Stimulated activated CD4-positive, alpha-beta T cell treated with anti-CD3 and anti-CD28 coated beads, TNF-alpha, amount 100 ng/mL, for 4 hours (primary cell): ENCODE measurements at places on chromosomes 3 and 15.
A peak's percentile ranks its signal among the peaks of the same experiment; 100 is the strongest.

GRCh38 chr15:56034514-56034913, 41.1 kb upstream of the NEDD4 start:
- DNase-seq, result no peak

GRCh38 chr15:94282269-94283250, 51.2 kb downstream of the MCTP2 start:
- no peak for DNase-seq

GRCh38 chr15:64761156-64761555, 14.2 kb downstream of the RBPMS2 start:
- DNase-seq, result no peak

GRCh38 chr3:129006864-129007263, 5.8 kb downstream of the EFCC1 start:
- DNase-seq, result no peak

GRCh38 chr15:85401108-85401774, 20.8 kb downstream of the AKAP13 start:
- DNase-seq, result no peak

GRCh38 chr15:28892789-28893610, 7.2 kb downstream of the APBA2 start:
- DNase-seq, result no peak

- DNase-seq, result no peak
Observed at GRCh38 chr15:31089368-31090047, 12.0 kb downstream of the TRPM1 start.

- no peak for DNase-seq
Observed at GRCh38 chr15:57229051-57229450, 147.3 kb upstream of the CGNL1 start.

GRCh38 chr15:81085898-81086297, 48.2 kb upstream of the CFAP161 start:
- no peak for DNase-seq

- DNase-seq, result no peak
Observed at GRCh38 chr15:47158573-47158972, 558.7 kb upstream of the SEMA6D start.

DNA sequence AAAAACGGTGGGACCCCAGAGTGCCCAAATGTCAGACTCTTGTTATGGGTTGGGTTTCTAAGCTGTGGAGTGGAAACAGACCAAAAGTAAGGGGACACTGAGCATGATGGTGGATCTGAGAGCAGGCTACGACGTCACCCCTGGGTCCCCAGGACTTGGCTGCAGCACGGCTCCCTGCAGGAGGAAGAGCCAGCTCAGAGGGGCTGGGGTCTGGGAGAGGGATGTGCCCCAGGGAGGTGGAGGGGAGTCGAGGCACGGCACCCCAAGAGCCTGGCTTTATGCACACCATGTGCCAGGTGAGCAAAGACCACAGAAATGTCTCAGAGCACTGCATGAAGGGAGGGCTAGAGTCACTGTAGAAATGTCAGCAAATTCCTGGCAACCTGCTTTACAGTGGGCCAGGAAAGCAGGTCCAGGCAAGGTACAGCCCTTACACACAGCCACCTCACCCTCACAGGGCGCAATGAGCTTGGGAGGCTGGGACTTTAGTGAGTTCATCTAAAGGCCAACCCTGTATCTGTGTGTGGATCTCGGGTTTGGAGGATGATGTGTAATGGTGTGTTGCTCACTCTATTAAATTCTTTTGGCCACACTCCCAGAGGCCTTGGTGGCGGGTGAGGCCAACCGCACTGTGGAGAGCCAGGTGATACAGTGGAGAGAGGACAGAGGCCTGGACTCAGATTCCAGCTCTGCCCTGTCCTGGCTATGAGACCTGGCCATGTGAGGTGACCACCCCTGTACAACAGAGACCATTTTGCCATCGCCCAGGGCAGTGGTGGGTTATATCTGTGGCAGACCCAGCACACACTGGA, 14.1 kb downstream of the CTSH start:
- no peak for DNase-seq

- peak; percentile 49 for DNase-seq
Observed at GRCh38 chr3:33074217-33075067, 22.5 kb downstream of the GLB1 start.

- no peak for DNase-seq
Observed at GRCh38 chr3:146334151-146334550, 83.2 kb upstream of the PLSCR4 start.

DNA sequence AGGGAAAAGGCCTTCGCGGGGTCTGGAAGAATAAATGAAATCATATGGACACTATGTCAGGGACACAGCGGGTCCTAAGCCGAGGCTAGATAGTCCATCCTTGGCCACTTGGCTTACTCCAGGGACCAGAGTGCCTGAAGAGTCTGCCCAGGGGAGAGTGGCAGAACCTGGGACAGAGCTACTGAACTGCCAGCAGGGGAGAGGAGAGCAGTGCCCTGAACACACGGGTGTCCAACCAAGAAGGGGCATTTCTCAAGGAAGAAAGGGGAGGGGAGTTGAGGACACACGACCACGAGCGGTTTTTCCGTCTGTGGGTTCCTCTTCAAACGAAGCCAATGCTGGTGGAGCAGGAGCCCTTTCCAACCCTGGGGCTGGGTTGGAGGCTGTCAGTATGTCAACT, 1.0 kb downstream of the ACAN start:
- DNase-seq, result no peak

- no peak for DNase-seq
Observed at GRCh38 chr3:6089780-6090179, 771.1 kb upstream of the GRM7 start.

DNA sequence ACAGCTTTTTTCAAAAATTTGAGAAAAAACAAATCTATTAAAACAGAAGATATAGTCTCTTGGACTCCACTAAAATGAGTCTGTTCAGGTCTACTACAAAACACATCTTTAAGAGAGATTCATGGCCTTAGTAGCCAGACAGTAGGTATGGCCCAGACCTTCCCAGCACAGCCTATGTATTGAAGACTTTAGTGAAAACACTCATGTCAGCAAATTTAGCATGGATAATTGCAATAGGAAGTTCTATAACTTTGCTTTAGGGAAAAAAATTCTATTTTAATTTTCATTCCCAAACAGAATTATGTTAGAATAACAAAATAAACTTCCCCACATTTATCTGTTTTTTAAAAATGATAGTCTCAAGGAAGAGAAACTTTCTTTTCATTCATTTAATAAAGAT, 976.6 kb downstream of the FHIT start:
- DNase-seq, result no peak

DNA sequence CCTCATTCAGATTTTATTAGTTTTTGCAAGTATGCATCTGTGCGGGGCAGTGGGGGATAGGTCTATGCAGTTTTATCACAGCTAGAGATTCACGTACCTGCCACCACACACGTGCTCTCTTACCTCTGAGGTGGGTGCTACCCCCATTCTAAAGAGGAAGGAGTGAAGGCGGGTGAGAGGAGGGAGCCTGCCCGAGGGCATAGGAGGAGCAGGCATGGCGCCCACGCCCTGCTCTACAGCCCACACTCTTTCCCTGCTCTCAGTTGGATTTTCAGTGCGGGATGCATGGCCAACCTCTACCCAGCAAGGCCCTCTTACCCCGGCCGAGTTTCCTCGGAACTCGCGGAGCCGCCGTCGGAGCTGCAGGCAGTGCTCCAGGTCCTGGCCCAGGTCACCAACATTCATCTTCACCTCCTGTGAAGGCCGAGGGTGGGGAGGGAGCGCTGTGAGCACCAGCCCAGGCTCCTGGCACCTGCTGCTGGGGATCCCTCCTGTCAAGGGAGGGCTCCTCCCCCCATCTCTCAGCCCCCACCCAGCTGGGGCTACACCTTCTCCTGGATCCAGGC, 26.9 kb downstream of the PLA2G4B start:
- DNase-seq, result no peak

GRCh38 chr3:65177960-65178376, 490.2 kb upstream of the ADAMTS9 start:
- no peak for DNase-seq

GRCh38 chr15:28179270-28179669, 80.2 kb upstream of the OCA2 start:
- DNase-seq, result no peak

DNA sequence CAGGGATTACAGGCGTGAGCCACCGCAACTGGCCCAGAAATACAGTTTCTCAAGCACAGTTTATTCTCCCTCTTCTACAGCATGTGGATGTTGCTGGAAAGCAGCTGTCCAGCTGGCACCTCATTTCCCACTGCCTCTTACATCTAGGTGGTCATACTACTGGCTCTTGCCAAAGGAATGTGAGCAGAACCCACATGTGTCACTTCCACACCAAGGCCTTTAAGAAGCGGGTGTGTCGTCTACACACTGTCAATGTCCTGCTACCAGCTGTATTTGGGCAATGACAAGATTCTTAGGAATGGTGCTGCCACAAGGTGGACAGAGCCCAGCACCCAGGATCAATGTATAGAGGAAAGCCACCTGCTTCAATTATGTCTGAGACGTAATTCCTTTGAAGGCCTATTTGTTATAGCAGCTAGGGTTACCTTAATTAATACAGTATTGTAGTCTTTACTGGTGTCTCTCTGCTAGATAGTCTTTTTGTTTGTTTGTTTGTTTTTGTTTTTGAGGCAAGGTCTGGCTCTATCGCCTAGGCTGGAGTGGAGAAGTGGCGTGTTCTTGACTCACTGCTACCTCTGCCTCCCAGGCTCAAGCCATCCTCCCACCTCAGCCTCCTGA, 15.1 kb upstream of the RAB7A start:
- DNase-seq, result no peak

DNA sequence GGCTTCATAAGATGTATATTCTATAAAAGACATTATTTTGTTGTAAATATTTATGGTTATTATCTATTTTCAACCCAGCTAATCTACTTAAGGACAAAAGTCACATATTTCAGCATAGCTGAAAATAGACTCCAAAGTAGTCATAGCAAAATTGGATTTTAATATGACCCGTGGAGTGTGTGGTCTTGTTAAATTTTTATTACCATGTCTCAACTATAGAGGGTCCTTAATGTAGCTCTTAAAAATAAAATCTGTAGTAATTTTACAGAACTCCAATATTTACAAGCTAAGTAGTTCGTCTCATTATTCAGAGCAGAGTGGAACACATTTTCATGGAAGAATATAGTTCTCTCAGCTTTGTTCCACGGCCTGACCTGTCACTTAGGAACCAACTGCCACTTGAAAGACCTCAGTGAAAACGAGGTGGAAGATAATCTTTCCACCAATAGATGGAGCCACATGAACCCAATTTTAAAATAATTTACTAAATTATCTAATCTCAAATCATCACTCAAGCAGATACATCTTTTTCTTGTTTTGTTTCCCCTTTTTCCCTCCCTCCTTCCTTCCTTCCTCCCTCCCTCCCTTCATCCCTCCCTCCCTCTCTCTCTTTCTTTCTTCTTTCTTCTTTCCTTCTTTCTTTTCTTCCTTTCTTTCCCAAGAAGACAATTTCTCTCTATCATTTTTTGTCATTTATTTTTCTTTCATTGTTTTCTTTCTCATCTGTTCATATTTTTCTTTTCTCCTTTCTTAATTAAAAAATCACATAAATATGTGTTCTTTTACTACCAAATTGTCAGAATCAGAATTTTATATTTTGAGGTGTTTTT, 97.2 kb downstream of the CLDN1 start:
- DNase-seq, result no peak

DNA sequence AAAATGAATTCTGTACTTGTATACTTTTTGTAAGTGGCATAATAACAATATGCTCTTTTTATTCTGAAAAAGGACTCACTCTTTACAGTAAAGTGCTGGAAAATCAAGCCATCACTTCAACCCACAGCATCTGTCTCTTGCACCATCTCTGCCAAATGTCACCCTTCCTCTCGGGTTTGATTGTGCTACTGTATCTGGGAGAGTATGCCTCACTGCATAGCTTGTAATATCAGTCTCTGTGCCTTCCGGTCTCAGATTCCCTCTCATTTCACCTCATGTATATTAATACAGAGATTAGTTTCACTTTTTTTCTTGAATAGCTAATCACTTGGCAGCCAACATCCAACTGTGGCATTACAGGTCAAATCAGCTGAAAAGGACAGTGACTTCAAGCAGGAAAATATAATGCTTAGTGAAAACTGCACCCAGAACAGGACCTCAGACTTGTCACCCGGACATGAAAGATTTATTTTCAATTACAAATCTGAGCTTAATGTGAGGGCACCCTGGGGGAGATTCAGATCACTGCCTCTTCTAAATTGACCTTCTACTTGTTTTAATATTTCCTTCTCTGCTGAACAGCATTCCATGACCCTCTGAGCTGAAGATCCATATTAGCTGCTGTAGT, 605.8 kb upstream of the NAALADL2 start:
- DNase-seq, result no peak

DNA sequence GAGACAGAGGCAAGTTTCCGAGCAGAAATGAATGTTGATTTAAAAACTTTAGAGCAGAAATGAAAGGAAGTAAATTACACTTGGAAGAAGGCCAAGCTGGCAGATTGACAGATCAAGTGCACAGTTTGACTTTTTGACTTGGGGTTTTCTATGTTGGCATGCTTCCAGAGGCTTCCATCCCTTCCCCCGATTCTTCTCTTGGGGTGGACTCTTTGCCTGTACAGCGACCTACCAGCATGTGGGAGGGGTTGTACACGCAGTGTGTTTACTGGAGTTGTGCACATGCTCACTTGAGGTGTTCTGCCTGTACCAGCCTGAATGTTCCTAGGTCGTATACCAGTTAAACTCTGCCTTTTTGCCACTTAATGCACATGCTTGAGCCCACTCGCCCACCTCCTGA, 701.5 kb upstream of the GBE1 start:
- DNase-seq, result no peak

GRCh38 chr3:182983876-182984275, 3.5 kb upstream of the DCUN1D1 start:
- no peak for DNase-seq

- DNase-seq, result peak; percentile 68
Observed at GRCh38 chr3:69085833-69086722, 1.3 kb downstream of the ARL6IP5 start.

- DNase-seq, result no peak
Observed at GRCh38 chr3:151964743-151965142, 91.3 kb downstream of the SUCNR1 start.

DNA sequence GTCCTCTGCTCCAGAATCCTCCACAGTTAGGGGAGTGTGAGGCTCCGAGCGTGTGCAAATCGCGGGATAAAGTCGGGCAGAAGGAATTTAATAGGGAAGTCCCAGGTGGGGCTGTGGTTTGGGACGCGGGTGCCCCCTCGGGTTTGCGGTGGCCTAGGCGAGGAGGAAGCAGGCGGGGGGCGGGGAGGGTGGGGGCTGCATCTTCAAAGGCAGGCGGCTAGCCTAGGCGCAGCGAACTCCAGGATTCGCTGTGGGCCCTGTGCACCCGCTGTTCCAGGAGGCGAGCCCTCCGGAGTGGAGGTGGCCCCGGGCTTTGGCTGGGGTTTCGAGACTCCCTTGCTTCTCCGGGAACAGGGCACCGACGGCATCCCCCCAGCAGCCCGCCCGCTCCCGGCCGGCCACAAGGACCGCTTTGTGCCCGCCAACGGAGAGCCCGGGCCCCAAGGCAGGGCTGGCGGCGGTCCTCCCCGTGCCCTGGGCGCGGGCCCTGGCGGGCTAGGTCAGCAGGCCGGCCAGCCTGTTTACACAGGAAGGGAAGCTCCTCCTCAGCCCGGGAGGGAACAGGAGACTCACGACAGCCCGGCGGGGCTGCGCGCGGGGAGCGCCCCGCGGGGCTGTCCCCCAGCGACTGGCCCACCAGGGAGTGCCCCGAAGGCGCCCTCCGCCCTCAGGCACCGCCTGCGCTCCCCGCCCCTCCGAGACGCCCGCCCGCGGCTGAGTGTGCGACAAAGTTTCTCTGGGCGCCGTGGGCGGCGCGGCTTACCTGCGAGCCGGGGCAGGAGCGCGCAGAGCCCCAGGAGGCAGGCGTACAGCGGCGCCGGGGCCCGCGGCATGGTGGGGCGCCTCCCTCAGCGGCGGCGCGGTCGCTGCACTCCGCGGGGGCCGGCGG, 753 bp downstream of the ITGB5 start:
- no peak for DNase-seq

GRCh38 chr3:145355206-145355605, 805.8 kb downstream of the PLOD2 start:
- DNase-seq, result no peak
